ENCODE measurements at places on chromosomes 7 and 10.
A peak's percentile ranks its signal among the peaks of the same experiment; 100 is the strongest.

DNA sequence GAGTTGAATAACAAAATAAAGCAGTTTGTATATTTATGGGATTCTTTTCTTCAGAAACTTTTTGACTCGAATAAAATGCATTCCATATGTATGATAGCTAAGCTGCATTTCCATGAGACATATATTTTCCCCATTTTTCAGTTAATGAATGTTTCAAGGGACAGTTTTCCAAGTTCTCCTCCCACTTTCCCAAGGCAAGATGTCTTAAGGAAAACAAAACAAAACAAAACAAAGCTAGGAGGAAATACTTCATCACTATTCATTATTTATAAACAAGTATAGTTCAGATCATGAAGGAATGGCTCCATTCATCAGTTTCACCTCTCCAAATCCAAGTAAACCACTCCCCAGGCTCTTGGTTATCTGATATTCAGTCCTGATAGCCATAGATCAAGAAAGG, 261.0 kb downstream of the WDR11 start:
- DNase-seq, result no peak

DNA sequence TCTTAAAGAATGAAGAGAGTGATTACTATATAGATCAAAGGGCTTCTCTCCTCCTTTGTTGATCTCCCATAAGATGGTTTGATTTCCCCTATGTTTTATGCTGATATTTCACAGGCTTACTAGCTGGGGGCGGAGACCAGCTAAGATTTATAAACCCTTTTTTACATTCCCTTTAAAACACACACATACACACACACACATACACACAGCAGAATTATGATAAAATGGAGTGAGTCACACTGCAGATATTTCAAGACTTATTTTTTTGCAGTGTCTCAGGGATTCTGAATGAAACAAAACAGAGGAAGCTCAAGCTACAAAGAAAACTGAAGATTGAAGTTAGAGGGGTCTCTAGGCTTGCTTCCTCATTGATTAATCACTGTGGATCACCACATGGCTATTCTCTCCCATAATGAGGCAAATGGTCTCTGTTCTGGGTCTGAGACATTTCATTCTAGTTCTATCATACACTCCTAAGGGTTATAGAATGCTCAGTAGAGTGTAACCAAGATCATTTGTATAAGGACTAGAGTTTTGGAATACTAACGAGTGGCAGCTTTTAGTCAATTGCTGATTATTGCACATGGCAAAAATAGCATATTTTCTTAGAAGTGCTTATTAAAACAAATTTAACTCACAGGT, 18.6 kb downstream of the INA start:
- no peak for DNase-seq

- no peak for DNase-seq
Observed at GRCh38 chr7:34973400-34973760, 63.9 kb downstream of the DPY19L1 start.

DNA sequence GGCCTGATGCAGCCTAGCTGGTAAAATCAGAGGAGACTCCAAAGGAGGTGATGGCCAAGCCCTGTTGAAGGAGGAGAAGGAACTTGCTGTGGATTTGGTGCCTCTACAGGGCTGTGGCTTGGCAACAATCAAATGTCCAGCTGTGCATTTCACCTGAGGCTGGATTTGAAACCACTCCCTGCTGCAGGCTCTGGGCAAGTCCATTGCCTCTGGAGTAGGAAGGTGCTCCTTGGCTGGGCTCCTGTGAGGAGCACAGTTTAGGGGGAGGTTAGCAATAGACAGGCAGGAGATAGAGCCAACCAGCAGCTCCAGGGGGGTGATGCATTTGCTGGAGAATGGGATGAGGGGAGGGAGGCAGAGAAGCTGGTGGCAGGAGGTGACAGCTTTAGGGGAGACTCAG, 26.5 kb downstream of the CDH23 start:
- no peak for DNase-seq

DNA sequence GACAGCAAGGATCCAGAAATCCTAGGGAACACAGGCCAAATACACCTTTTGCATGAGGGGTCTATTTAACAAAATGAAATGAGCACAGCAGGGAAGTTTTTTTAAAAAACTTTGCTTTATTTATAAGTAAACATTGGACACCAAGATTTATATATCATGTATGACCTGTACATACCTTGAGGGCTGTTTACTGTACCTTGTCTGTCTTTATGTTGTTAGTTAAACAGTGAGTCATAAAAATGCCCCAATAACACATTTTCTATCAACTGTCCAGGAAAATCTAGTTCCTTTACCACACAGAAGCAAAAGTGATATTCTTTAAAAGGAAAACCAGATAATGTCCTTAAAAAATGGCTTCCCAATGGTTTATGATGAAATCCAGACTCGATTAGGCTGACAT, 45.1 kb upstream of the AGR3 start:
- no peak for DNase-seq

DNA sequence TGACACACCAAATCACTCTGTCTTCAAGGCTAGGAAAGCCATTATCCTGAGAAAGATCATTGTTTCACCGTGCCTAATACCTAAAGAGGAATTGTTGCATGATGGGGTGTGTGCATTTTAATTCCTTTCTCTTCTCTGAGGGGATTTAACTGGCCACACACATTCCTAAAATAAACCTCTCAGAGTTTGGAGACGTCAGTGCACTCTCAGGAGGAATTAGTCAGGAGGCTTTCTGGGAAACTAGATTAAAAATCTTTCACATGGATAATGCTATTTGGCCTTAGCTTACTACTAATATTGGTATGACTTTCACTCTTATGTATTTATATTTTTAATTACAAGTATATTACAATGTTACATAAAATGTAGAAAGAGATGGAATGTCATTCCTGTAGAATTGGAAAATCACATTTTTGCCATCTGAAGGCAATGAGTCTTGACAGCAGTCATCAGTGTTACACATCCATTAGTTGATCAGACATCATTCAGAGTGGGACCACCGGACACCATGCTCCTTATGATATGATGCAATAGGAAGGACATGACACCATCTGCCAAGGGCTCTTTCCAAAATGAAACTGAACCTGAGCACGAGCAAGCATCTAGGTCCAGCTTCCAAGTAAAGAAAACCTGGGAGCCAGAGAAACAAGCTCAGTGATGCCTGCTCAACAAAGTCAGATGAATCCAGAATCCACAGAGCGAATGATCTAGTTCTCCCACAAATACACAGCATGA, 43.1 kb upstream of the TMEM273 start:
- DNase-seq, result no peak

- no peak for DNase-seq
Observed at GRCh38 chr10:115001506-115002381, 63.7 kb downstream of the TRUB1 start.

GRCh38 chr10:78900715-78901430, 167.9 kb upstream of the ZMIZ1 start:
- no peak for DNase-seq

DNA sequence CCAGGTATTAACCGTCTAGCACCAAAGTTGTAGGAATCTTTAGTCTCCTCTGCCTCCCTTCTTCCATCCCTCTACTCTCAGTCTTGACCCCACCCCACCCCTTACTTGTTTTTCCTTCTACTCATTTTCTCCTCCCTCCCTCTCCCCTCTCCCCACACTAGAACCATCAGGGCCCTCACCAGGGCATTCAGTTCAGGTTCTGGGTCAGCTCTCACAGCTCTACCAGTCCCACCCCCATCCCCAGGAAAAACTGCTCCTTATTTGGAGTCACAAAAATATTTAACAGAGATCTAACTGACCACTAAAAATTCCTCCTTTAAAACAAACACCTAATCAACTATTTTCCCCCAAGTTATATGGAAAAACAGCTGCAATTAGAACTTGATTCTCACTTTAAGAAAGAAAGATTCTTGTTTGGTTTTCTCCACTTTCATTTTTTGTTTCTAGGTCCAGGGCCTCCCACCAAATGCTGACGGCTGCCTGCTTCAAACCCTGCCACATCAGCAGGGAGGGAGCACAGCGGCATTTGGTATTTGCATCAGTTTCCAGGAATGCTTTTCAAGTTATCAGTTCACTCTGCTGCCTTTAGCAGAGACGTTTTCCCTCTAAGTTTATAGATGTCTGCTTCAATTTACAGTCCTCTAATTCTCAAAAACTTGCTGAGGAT, 2.8 kb upstream of the COL1A2 start:
- no peak for DNase-seq

- DNase-seq, result peak; percentile 83
Observed at GRCh38 chr7:35537067-35538023, 157.6 kb downstream of the HERPUD2 start.

DNA sequence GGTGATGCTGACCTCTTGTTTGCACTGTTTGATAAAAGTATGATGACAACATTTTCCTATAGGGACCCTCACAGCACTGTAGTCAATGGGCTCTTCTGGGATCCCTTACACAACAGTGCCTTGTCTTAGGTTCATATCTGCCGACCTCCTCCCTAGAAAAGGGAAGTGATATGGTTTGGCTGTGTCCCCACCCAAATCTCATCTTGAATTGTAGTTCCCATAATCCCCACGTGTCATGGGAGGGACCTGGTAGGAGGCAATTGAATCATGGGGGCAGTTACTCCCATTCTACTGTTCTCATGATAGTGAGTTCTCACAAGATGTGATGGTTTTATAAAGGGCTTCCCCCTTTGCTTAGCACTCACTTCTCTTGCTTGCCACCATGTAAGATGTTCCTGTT, 23.1 kb downstream of the ZC3HAV1 start:
- no peak for DNase-seq

DNA sequence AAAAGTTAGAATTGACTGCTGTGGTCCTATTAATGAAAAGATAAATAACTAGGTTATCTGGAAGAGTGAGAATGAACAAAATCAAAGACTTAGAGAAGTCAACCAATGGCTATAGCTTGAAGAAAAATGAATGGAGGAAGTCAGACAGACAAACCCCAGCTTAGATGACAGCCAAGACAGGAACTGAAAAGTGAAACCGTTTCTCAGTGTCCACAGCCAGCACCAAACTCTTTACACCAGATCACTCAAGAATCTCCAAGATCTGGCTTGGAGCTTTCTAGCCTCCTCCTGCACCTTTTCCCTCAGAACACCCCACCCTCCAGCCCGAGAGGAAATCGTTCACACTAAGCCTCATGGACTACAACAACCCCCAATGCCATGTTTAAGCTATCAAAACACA, 167.0 kb downstream of the SFMBT2 start:
- DNase-seq, result no peak

DNA sequence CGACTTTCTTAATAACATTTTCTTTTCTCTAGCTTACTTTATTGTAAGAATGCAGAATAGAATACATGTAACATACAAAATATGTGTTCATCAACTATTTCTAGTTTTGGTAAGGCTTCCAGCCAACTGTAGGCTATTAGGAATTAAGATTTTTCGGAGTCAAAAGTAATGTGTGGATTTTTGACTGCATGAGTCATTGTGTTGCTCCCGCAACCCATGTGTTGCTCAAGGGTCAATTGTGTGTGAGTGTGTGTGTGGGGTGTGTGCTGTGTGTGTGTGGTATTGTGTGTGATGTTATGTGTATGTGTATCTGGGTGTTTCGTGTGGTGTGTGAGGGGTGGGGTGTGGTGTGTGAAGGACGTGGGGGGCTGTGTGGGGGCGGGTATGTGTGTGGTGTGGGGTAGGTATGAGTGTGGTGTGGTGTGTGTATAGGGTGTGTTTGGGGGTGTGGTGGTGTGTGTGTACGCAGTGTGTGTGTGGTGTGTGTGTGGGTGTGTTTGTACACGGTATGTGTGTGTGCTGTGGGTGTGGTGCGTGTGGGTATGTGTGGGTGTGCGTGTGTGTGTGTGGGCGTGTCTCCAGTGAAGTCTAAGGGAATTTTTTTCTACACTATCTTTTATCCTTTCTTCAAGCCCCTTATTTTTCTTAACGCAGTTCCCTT, 60.5 kb downstream of the RSU1 start:
- DNase-seq, result no peak

DNA sequence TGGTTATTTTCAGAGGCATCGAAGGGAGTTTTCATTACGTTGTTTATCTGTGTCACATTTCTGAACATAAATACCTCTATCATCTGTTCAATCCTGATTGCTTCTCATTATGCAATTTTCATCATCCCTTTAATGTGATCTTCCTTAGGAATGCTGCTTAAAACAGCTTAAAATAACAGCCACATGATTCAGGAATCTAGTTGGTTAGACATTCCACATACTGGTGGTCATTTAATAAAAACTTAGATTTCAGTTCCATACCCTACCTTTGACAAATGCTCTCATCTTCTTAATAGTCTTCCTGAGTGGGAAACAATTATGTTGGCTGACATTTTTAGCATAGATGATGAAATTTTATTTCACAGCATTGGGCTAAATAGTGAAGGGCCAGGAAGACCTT, 191.3 kb upstream of the CDCA7L start:
- DNase-seq, result no peak

- DNase-seq, result no peak
Observed at GRCh38 chr7:48078470-48078869, 10.6 kb upstream of the UPP1 start.

GRCh38 chr10:102135956-102136526, 3.2 kb downstream of the PPRC1 start:
- no peak for DNase-seq

DNA sequence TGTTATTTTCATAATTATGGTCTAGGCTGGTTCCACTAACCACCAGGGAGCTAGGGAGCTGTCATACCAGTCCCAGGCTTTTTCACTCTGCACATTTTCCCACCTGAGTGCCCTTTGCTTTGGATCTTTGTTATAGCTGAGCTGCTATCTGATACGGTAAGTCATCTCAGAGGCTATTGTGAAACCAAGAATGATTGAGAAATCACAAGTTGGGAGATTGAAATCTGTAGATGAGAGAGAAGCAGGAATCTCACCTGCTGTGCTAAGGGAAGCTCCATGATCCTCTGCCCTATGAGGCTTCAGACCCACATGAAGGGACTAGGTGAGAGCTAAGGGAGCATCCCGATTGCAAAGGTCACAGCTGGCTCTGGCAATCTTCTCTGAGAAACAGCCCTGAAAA, 307.8 kb downstream of the REEP3 start:
- DNase-seq, result no peak

DNA sequence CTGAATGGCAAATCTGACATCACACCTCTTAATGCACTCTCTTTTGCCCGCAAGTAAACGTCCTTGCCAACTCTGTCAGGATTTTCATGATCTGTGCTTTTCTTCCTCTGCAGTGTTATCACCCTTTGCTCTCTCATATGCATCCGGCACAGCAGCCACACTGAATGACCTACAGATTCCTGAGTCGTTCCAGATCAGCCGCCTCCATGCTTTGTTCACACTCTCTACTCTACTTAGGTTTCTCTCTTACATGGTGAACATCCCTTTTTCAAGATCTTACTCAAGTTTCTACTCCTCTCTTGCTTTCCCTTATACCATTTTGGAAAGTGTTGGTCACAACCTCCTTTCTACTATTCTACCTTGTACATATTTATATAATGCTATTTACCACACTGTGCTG, 127.7 kb upstream of the AOAH start:
- DNase-seq, result peak; percentile 18

All from activated naive CD4-positive, alpha-beta T cell treated with anti-CD3 and anti-CD28 coated beads, Interleukin-2, amount 50 U/mL, for 16 hours (primary cell).